GM12878 (cell line): ENCODE measurements at places on chromosomes 7 and 10.

DNA sequence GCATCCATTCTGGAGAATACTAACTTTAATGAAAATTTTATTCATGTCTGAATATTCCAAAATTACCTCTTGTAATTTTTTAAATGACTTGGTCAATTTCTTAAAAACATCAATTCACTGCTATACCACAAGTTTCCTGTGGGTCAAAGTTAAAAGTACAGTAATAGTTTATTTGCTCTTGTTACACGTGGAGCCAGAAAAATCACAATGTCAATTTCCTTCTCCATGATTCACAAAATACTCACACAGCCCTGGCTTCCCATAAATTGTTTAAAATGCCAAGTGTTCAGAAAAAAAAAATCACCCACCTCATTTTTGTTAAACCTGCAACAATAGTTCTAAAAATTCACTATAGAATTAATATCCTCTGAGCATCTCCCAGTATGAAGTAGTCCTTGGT, 139.5 kb upstream of the GRM3 start:
- DNase-seq, result no peak

DNA sequence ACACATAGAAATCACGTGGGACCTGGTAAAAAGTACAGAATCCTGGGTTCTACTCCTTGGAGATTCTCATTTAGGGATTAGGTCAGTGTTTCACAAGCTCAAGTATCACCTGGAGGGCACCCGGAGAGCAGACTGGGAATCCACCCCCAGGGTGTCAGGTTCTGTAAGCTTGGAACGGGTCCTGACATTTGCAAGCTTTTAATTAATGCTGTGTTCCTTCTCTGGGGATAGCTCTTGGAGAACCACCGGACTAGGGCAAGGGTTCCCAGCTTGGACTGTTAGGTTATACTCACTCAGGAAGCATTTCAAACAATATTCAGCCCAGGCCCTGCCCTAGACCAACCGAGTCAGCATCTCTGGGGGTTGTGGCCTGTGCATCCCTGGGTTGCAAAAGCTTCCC, 23.0 kb downstream of the TCF7L2 start:
- DNase-seq, result no peak

GRCh38 chr10:79927111-79927828, 21.6 kb downstream of the SFTPD start:
- DNase-seq, result no peak

- no peak for DNase-seq
These were observed 21.5 kb downstream of the ADAMTS14 start for GRCh38 chr10:70693619-70694335.

DNA sequence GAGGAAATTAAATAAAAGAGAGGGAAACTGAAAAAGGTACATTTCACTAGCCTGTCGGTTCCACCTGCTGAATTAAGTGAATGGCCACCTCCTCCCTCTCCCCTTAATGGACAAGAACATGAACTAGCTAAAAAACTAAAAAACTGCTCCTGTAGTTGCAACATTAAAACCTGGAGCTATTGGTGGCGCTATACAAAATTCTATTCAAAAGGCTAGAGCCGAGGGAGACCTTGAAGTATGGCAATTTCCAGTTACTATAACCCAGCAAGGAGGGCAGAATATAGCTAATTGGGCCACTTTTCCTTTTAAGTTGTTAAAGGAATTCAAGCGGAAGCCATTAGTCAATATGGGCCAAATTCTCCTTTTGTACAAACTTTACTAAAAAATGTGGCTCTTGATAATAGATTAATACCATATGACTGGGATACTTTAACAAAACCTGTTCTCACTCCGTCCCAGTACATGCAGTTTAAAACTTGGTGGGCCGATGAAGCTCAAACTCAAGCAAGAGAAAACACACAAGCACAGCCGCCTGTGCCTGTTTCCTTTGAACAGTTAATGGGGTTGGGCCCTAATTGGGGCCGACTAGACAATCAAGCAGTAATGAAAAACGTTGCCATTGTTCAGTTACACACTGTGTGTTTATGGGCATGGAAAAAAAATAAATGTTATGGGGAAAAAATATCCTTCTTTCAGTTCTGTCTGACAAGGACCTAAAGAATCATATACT, 6.5 kb upstream of the CHST3 start:
- DNase-seq, result no peak

DNA sequence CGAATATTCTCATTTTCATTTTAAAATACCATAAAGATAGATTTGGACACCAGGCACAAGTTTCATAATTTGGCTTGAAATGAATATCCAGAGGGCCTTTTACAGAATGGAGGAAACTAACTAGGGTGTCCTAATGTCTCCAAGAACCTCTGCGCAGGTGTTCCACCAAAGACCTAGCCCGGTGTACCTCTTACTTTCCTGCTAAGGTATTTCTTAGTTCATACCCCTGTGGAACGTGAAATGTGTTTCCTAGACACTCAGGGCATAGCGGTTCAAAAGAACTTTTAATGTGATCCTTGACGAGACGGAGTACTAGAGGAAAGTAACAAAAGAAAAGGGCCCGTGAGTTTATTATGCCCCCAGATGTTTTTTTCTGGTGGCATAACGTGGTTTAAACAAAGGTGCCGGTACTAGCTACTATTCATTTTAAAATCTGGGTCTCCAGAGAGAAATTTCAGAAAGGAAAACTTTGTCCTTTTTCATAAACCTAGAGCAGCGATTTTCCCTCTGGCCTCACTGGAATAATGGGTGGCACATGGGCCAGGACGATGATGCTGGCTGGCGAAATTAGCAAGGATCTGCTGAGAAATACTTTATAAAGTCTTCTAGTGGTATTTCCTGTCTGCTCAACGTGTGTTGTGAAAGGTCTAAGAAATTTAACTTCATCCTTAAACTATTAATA, 1.4 kb downstream of the APBB1IP start:
- no peak for DNase-seq

DNA sequence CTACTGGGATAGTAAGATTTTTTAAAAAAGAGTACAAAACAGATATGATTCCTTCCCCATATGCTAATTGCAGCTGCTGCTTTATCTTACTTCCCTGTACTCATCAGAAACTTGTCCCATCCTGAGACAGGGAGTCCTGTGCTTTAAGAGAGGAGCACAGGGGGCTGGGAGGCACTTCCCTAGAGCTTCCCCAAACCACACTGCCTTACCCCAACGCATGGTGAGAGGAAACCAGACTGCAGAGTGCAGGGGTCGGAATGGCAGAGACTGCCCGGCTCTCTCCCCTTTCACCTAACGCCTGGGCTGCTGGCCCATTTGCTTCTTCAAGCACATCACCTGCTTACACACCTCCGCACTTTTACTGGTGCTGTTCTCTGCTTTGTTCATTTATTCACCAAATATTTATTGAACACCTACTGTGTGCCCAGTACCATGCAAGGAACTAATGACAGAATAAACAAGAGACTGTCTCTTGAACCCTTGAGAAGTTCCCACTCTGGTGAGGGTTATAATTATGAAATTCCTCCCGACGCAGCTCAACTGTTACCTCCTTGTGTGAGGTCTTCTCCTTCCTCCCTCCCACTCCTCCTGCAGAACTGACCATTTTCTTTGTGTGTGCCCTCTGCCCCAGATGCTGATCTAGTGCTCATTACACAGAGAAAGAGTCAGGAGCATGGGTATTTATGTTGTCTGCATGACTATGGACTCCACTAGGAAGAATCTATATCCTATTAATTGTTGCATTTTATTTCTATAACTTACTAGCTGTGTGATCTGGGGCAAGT, 289.7 kb downstream of the TCF7L2 start:
- no peak for DNase-seq

GRCh38 chr7:116583653-116584052, 58.8 kb downstream of the CAV1 start:
- DNase-seq, result peak; percentile 75

DNA sequence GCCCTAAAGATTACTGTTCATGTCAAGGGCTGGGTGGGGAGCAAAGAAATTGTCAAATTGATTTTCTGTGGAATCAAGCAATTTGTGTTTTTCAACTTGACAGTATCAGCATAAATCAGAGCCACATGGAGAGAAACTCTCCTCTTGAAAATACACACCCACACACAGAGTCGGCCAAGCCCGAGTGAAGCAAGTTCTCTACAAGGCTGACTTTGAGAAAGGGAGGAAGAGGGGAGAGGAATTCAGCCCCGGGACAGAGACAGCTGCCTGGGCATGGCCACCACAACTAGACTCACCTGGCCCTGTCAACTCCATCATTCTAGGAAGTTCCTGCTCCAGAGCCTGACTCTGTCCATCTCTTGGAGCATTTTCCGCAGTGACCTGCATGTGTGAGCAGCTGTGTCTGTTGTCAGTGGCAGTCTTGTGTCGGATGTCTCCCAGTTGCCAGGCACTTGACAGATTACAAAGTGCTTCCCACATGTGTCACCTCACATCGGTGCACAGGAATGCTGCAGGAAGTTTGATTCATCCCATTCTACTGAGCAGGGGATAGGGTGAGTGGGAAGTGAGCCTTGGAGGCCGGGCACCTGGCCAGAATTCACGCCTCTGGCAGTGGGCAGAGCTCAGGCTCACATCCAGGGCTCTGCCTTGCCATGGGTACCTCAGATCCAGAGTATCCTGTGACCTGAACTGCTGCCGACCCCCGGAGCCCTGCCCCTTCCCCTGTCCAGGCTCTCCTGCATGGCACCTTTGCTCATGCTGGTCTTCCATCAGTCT, 37.9 kb downstream of the ADAM12 start:
- DNase-seq, result no peak

- no peak for DNase-seq
These were observed 446.0 kb upstream of the PODXL start for GRCh38 chr7:132002343-132002968.

- DNase-seq, result no peak
These were observed 201.5 kb upstream of the GPR26 start for GRCh38 chr10:123464430-123465323.

- no peak for DNase-seq
These were observed 33.0 kb upstream of the SLC25A13 start for GRCh38 chr7:96354881-96355280.

DNA sequence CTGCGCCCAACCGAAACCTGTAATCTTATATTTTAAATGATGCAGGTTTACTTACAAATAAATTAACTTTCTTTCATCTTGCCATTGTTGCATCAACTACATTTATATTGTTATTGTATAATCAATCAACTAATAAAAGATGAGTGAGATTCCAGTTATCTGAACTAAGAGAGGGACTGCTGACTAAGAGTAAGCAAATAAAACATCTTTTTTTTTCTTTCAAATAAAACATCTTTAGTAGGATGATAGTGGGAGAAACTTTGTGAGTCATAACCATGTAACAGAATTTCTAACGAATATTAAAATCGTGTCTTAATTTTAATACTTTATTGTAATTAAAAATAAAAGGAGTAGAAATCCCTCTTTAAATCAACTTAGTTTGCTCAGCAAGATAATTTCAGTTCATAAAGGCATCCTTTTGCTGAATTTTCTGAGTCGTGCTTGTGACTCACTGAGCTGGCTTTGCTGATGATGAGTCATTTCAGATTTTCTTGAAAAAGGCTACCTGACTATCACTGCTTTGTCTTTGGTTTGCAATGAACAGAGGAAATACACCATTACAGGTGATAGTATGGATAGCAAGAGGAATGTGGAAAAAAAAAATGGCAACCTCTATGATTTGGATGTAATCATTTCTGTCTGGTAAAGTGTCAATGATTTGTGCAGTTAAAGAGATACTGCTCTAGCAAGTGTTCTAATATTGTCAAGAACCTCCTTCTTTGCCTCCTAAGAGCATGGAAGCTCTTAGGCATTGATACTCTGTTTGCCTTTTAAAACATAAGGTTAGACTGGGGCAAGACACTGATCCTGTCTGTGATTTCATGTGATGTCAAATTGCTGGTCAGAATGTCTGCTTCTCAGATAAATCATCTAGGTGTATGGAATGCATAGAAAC, 119.5 kb downstream of the GPR158 start:
- no peak for DNase-seq

DNA sequence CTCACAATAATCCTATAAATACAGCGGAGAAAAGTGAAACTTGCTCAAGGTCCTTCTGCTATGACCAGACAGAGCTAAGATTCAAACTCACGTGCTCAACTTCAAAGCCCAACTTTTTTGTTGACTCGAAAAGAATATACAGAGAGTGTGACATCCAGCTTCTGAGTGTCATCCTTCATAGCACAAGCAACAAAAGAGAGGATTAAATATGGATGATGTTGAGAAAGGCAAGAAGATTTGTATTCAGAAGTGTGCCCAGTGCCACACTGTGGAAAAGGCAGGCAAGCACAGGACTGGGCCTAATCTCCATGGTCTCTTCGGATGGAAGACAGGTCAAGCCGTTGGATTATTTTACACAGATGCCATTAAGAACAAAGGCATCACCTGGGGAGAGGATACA, 2.1 kb upstream of the FAM3C start:
- no peak for DNase-seq

- DNase-seq, result no peak
These were observed 2.2 kb downstream of the SMARCD3 start for GRCh38 chr7:151246102-151246850.

- no peak for DNase-seq
These were observed 205.3 kb upstream of the HABP2 start for GRCh38 chr10:113347508-113347907.

DNA sequence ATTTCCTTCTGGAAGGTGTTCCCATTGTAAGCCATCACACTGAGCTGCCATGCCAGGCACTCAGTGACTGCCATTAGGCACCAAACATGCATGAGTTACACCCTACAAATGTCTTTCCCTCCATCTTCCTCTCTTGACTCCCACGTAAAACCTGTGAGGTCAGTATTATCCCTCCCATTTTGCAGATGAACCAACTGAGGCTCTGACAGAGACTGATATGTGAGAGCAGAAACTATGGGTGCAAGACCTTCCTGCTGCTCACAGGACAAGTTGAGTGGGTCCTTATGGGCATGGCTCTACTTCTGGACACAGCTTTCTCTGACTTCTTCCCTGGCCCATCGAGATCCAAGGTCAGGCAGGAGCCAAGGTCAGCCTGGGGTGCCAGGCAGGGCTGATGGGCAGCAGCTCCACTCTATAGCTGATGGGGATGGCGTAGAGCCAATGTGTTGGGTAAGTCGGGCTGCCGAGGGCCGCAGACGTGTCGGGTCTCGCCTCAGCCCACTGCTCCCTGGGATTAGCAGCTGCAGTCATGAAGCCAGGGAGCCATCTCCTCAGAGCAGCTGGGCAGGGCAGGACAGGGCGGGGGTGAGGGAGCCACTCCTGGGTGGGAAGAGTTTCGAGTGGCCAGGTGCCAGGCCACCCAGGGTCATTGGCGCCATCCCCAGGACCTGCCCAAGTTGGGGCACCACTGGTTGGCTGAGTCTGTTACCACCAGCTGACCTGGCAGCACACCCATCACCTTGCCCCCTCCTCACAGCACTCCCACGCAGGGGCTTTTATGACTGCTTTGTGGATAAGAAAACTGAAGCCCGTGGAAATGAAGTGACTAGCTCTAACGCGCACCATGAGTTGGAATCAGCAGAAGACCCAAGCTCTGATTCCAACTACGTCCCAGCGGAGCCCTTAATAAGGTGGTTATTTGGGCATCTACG, 117.8 kb upstream of the ZMIZ1 start:
- DNase-seq, result no peak
